H9 (cell line): ENCODE measurements at places on chromosomes 2 and 18.

GRCh38 chr2:68765739-68766375 is 31.2 kb downstream of the ARHGAP25 start:
- DNase-seq = no peak
- H3K36me3 ChIP-seq = no peaks in the 10 kb centered on the region
- H3K4me3 ChIP-seq = no peak overlapping the region
- H3K27me3 ChIP-seq = no peaks in the 10 kb centered on the region
- H3K4me1 ChIP-seq = peaks cover 5% of the 10 kb centered on the region

- no peaks in the 10 kb centered on the region for H3K36me3 ChIP-seq
- H3K27me3 ChIP-seq = no peaks in the 10 kb centered on the region
- peaks cover 9% of the 10 kb centered on the region for H3K4me1 ChIP-seq
- DNase-seq = no peak
Observed at GRCh38 chr2:199581935-199582360, 124.2 kb upstream of the SATB2 start.

DNA sequence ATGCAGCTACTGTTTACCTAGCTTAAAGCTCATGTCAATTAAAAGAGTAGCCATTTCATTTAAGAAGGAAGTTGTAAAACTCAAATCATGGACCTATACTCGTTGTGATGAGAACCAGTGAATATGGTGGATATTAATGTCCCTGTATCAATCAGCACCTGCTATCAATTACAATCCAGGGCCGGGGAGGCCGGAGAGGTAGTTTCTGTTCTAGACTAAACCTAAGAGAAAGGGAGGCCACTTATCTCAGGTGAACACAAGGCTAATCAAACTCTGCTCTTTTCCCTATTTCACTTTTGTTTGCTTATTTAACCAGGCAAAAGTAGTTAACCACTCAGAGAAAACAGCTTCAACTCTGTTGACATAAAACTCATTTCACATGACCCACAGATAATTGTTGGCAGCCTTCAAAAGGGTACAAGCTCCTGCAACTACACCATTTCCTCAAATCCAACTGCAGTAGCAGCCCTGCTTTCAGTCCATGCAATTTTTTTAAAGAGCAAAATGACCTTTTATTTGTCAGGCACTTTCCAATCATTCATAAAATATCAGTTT is 27.8 kb upstream of the SLC9A2 start:
- no peak for DNase-seq
- no peak overlapping the region for H3K4me3 ChIP-seq
- H3K36me3 ChIP-seq = no peaks in the 10 kb centered on the region; the same call in 2 of the 3 replicates
- H3K4me1 ChIP-seq = no peaks in the 10 kb centered on the region; the same call in 1 of the 2 replicates
- H3K27ac ChIP-seq = no peak overlapping the region

- no peak overlapping the region for H3K27ac ChIP-seq
- H3K4me1 ChIP-seq = no peaks in the 10 kb centered on the region
- no peaks in the 10 kb centered on the region for H3K27me3 ChIP-seq
- H3K36me3 ChIP-seq = no peaks in the 10 kb centered on the region
Observed at GRCh38 chr18:53950545-53950944, 273.9 kb downstream of the MBD2 start.

DNA sequence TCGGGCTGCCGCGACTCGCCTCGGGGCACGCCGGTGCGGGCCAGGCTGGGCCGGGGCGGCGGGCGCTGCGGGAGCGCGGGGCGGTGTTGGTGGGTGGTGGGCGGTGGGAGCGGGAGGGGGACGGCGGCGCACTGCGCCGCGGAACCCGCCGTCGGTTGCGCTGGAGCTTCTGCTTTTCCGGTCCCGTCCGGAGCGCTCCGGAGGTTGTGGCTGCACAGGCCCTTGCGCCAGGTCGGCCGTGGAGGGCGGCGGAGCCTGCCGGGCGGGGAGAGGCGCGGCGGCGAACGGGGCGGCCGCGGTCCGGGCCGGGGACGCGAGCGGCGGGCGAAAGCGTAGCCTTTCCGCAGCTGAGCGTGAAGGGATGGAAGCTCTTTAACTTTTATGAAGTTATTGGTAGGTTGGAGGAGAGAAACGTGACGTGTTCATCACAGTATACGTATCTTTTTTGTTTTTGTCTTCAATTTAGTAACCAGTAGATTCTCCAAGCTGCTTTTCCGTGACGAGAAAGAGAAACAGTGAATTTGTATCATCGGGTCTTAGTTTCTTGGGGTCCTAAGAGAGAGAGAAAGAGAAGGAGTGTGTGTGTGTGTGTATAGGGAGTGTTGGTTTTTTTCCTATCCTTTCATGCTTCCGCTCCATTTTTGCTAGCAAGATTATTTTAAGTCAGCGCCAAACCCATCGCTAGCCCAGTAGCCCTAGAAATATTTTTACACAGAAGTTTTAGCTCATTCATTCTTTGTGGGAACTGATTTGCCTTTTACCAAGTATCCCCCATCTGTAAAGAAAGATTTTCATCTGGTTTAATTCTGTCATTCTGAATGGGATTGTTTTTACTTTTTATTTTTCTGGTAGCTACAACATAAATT is 535 bp downstream of the ATG4B start:
- H3K36me3 ChIP-seq = peaks cover 35% of the 10 kb centered on the region
- H3K27ac ChIP-seq = no peak overlapping the region
- no peak for DNase-seq
- H3K27me3 ChIP-seq = no peaks in the 10 kb centered on the region

DNA sequence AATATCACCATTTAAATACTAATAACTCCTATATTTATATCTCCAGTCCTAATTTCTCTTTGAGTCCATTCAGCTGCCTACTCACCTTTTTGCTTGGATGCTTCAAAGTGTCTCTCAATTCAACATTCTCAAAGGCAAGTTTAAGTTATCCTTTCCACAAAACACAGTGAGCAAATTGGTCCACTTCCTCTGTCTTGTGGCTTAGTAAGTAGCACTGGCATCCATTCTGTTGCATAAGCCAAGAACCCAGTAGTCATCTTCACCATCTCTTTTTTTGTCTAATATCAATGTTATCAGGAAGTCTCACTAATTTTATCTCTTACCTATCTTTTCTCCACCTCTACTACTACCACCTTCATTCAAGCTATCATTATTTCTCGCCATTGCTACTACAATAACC is 27.4 kb upstream of the IL1RL1 start:
- H3K36me3 ChIP-seq = no peaks in the 10 kb centered on the region
- H3K4me3 ChIP-seq = no peak overlapping the region
- no peak overlapping the region for H3K27ac ChIP-seq
- no peaks in the 10 kb centered on the region for H3K27me3 ChIP-seq
- DNase-seq = no peak
- no peaks in the 10 kb centered on the region for H3K4me1 ChIP-seq

GRCh38 chr2:204133476-204133875 is 196.9 kb downstream of the ICOS start:
- no peak overlapping the region for H3K4me3 ChIP-seq
- DNase-seq = no peak
- H3K36me3 ChIP-seq = no peaks in the 10 kb centered on the region
- H3K27ac ChIP-seq = no peak overlapping the region
- H3K27me3 ChIP-seq = no peaks in the 10 kb centered on the region
- H3K4me1 ChIP-seq = no peaks in the 10 kb centered on the region

GRCh38 chr2:187554704-187555082 is 458 bp upstream of the TFPI start:
- H3K4me3 ChIP-seq = no peak overlapping the region
- H3K4me1 ChIP-seq = no peaks in the 10 kb centered on the region
- H3K27ac ChIP-seq = no peak overlapping the region
- peaks cover 33% of the 10 kb centered on the region for H3K36me3 ChIP-seq
- H3K27me3 ChIP-seq = no peaks in the 10 kb centered on the region; the same call in 1 of the 2 replicates

DNA sequence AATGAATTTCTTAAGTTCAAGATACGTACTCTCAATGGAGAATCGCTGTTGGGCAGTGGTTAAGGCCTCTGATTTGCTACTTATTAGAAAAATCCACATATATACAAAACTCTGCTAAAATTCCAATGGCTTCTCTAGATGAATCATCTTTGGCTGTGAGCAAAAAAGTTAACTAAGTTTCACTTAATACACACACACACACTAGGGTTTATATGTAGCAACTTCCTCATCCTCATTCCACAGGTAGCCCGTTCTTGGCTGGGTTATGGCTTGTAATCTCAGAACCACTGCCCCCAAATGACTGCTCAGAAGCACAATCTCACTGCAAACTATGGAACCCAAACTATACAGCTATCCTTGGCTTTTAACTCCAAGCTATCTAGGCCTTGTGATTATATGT is 99.7 kb downstream of the SMAD2 start:
- H3K27me3 ChIP-seq = no peaks in the 10 kb centered on the region
- no peak overlapping the region for H3K27ac ChIP-seq
- H3K4me1 ChIP-seq = no peaks in the 10 kb centered on the region
- DNase-seq = no peak

DNA sequence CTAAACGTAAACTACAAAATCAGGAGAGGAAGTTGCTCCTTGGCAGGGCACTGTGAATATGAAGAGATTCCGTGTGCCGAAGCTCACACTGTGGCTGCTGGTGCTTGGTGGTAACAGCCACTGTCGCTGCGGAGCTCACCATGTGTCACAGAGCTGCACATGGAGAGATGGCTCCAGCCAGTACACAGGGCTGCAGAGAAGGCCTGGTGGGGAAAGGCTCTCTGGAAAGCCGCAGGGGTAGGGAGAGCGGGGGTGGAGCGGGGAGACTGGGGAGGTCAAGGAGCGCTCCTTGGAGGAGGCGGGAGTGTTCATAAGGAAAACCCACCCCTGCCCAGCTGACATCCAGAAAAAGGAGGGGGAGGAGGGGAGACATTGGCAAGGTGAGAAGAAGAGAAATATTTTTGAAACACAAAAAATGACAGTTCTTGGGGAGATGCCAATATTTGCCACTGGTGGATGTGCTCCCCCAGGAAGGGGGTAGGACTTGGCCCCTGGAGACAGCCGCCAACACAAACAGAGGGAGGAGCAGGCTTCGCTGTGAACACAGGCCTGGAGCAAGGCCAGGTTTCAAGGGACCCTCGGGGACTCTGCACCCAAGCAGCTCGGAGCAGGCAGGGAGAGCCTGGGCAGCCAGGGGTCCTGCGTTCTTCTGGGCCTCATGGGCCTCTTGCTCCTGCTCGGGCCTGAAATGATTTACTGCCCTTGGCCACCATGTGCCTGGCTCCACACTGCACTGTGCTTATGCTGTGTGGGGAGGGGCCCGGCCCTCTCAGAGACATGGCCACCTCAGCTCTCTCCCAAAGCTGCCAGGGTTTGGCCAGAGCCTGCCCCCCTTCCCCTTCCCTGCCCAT is 102.6 kb upstream of the GLI2 start:
- no peaks in the 10 kb centered on the region; the same call in 1 of the 2 replicates for H3K27me3 ChIP-seq
- H3K36me3 ChIP-seq = no peaks in the 10 kb centered on the region
- no peaks in the 10 kb centered on the region for H3K4me1 ChIP-seq
- no peak overlapping the region for H3K4me3 ChIP-seq
- no peak for DNase-seq
- H3K27ac ChIP-seq = no peak overlapping the region

DNA sequence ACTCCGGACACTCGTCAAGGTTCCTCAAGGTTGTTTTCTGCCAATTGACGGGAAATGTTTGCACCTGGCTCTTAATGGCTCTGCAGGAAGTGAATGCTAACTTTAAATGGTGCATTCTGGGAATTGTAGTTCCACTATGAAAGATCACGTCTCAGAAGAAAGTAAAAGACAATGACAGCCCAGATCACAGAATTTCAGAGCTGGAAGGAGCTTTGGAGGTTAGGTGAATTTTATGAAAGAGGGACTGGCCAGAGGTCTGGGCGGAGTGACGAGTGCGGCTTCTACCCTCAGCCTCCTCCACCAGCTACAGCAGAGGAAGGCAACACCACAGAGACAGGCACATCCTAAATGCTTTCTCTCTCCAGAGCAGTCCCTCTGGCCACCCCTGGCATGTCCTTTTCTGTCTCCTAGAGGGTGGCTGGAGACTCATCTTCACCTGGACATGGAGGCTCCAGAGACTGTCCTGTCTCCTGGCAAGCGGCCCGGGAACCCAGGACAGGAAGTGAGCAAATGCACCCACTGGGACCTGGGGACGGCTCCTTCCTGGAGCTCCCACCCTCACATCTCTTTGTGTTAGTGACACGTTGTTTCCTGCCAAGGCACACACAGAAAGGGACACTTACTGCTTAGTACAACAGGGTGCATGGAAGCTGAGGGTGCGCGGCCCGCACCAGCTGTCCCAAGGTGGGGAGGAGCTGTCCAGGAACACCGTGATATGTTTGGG is 19.4 kb downstream of the THAP4 start:
- no peaks in the 10 kb centered on the region for H3K27me3 ChIP-seq
- peaks cover 4% of the 10 kb centered on the region; the same call in 1 of the 2 replicates for H3K4me1 ChIP-seq
- peak; percentile 50 for DNase-seq
- peak overlapping the region; percentile 28 for H3K4me3 ChIP-seq

DNA sequence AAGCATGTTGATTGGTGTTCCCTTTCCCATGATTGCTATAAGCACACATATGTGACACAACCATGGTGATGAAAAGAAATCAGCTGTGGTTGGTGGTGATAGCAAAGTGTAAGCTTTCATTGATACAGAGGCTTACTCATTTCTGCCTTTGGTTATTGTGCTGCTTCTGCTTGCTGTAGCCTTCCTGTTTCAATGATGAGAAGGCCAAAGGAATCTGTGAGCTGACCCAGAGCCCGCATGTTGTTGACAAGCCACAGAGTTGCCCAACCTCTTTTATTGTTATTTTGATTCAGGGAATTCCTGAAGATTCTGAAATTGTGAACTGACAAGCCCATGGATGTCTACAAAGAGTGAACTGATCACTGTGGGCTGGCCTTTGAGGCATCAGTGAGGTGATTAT is 164.4 kb downstream of the TMEFF2 start:
- no peaks in the 10 kb centered on the region for H3K36me3 ChIP-seq
- H3K27ac ChIP-seq = no peak overlapping the region
- H3K4me3 ChIP-seq = no peak overlapping the region
- DNase-seq = no peak

- no peaks in the 10 kb centered on the region for H3K4me1 ChIP-seq
- no peak overlapping the region for H3K27ac ChIP-seq
- no peak for DNase-seq
- H3K4me3 ChIP-seq = peak overlapping the region; percentile 72
Observed at GRCh38 chr2:176002688-176003210, 682 bp upstream of the LNPK start.

DNA sequence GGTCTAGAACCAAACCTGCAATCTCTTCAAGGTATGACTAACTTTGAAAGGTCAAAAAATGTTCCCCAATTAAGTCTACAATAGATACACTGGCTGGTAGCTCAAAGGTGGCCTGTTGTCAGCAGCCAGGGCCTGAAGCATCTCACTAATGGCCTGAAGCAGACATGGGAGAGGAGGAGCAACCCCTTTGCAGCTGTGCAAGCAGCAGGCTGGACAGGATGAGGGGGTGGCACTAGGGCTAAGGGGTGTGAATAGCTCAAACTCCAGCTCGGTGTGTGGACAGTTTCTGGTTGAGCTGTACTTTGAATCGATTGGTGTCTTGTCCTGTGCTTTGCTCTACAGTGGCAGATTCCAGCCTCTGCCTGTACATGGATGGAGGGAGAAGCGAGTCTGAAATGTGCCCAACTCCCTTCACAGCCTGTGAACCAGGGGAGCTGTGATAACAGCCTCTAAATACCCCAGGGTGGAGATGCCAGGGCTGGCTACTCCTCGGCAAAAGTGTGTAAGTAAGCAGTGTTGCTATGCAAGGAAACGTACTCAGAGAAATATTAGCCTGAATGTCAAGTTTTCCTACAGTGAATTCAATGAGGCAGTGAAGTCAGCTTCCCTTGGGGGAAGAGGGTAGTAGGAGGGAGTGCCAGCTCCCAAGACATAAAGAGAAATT is 34.7 kb upstream of the DTNB start:
- no peak overlapping the region for H3K4me3 ChIP-seq
- no peak overlapping the region for H3K27ac ChIP-seq
- no peaks in the 10 kb centered on the region for H3K4me1 ChIP-seq
- peaks cover 12% of the 10 kb centered on the region; the same call in 1 of the 2 replicates for H3K36me3 ChIP-seq
- no peaks in the 10 kb centered on the region for H3K27me3 ChIP-seq
- no peak for DNase-seq

GRCh38 chr2:186456941-186457340 is 29.1 kb upstream of the ZC3H15 start:
- H3K27me3 ChIP-seq = no peaks in the 10 kb centered on the region
- DNase-seq = no peak
- no peak overlapping the region for H3K27ac ChIP-seq
- no peak overlapping the region for H3K4me3 ChIP-seq
- no peaks in the 10 kb centered on the region; the same call in 2 of the 3 replicates for H3K36me3 ChIP-seq
